NCI-H1105 treated with DMSO at 0.1 percent for 48 hours (cell line): ENCODE measurements at places on chromosomes 16 and 17.
A peak's percentile ranks its signal among the peaks of the same experiment; 100 is the strongest.

DNA sequence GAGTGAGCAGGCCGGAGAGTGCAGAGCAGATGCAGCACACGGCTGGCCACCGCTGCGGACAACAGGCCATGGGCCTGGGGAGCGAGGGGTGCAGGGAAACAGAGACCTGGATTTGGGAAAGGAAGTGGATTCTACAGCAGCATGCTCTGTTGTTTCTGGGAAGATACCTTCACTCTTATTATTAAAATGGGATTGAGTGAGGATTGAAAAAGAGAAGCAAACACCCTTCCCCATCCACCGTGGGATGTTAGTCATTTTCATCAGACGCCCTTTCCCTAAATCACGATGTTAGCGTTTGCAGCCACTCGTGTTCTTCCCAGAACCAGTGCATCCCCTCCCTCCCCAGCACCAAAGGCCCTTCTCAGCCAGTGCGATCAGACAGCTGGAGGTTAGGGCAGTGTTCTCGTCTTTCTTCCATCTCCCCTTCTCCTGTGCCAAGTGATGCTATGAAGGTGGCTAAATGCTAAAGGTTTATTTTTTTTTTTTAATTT, 196.5 kb upstream of the CHMP6 start:
- DNase-seq = no peak

GRCh38 chr16:84749815-84750214, 50.0 kb downstream of the USP10 start:
- DNase-seq = no peak

GRCh38 chr16:50037662-50038220, 12.7 kb downstream of the CNEP1R1 start:
- no peak for DNase-seq

DNA sequence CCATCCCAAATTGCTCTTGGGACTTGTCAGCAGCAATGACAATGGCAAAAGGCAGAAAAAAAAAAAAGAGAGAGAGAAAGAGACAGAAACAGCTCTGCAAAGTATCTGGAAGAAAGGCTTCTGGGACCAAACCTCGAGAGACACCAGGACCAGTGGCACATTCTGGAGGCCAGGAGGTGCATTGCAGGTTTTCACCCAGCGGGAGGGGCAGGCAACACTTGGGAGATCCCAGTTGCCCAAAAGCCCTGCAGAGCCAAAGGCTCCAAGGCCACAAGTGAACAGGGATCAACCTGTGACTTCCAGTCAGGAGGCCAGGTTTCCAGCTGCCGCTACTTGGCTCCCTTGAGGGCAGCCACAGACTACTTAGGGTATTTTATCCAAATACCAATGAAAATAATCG, 110.8 kb upstream of the CDH5 start:
- no peak for DNase-seq

DNA sequence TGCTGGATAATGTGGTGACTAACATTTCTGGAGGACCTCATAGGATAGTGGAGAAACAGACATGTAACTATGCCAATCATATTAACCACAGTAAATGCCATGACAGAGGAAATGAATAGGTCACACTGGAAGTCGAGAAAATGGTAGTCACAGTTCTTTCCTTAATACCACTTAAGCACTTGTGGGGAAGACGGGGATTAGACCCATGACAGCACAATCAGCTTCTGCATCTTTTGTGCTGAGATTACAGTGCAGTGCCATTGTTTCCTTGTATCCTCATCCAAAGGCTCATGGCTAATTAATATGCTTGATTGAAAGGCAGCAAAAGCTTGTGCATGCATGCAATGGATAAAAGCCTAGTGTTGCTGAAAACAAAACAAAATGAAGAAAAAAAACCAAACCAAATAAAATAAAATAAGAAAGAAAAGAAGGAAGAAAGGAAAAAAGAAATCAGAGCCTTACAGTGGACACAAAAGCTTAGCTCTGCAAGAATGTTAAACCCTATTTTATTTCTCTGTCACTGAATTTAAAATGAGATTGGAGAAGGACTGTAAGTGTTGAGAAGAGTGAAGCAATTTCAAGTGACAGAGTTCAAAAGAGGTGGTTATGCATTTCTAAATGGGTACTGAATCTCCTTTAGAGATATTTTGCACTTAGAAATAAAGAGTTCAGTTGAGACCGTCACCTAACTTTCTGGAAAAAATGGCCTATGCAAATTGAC, 1011.9 kb downstream of the CDH8 start:
- no peak for DNase-seq

GRCh38 chr17:30388321-30389179, 9.8 kb downstream of the CPD start:
- DNase-seq = no peak

DNA sequence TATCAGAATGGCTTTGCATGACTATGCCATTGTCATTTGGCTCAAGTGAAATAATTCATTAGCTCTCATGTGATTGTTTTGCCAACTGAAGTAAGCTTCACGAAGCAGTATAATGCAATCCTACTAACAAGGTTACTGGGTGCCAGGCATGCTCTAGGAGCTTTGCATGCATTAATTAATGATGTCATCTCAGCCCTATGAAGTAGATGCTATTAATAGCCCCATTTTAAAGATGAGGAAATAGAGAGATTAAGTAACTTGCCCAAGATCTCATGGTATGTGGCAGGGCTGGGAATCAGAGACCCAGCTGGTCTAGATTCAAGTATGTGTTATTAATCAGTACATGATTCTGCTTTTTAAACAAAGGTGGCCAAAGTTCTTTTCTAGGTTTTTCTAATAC, 14.1 kb downstream of the KRT39 start:
- no peak for DNase-seq

DNA sequence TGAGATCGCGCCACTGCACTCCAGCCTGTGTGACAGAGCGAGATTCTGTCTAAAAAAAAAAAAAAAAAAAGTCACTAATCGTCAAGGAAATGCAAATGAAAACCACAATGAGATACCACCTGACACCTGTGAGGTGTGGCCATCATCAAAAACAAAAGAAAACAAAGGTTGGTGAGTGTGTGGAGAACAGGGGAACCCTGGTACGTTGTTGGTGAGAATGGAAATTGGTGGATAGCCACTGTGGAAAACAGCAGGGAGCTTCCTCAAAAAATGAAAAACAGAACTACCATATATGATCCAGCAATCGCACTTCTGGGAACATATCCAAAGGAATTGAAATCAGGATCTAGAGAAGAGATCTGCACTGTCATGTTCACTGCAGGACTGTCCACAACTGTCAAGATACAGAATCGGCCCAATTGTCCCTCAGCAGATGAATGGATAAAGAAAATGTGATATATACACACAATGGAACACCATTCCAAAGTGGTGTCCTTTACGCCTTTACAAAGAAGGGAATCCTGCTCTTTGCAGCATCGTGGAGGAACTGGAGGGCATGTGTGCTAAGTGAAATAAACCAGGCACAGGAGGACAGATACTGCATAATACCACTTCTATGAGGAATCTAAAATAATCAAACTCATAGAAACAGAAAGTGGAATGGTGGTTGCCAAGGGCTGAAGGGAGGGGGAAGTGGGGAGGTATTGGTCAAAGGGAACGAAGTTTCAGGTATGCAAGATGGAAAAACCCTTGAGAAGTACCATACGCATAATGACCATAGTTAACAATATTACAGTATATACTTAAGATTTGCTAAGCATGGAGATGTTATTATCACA, 63.5 kb upstream of the PLCG2 start:
- DNase-seq = no peak

GRCh38 chr16:30929167-30929566, 5.8 kb downstream of the FBXL19 start:
- DNase-seq = no peak

- no peak for DNase-seq
Measured at GRCh38 chr17:12977008-12977751, 40.6 kb downstream of the ELAC2 start.

- DNase-seq = no peak
Measured at GRCh38 chr16:67459066-67459860, 21.7 kb downstream of the ATP6V0D1 start.

GRCh38 chr16:58417600-58417999, 25.3 kb downstream of the GINS3 start:
- DNase-seq = no peak

GRCh38 chr17:917941-918740, 61.4 kb downstream of the NXN start:
- DNase-seq = no peak

DNA sequence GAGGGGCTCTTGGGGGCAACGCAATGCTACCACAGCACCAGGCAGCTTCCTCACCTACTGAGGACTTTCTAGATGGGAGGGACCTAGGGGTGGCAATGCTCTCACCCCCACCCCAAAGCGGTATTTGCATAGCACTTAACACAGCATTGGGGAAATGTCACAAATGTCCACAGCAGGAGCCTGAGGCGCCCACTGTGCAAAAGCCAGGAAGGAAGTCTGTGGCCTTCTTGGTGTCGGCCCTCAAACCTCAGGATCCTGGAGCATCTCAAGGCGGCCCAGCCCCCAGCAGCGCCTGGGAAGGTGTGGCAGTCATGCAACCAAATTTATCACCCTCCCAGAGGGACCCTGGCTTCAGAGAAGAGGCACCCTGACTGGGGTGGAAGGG, 45.3 kb downstream of the WNT3 start:
- no peak for DNase-seq

DNA sequence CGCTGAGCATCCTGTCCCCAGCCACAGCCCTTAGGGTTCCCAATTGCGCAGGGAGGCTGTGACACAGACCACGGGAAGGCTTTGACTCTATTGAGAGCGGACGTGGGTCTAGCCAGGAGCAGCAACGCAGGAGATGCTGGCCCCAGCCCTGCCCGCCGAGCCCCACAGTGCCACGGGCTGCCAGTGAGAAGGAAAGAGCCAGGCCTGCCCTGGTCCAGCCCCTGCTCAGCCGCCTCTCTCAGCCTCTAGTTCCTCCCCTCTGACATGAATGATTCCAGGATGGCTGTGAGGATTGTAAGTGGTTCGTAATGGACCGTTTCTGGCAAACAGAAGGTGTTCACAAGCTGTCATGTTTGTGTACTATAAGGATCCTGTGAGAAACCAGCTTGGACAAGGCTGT, 2.5 kb downstream of the BHLHA9 start:
- no peak for DNase-seq

DNA sequence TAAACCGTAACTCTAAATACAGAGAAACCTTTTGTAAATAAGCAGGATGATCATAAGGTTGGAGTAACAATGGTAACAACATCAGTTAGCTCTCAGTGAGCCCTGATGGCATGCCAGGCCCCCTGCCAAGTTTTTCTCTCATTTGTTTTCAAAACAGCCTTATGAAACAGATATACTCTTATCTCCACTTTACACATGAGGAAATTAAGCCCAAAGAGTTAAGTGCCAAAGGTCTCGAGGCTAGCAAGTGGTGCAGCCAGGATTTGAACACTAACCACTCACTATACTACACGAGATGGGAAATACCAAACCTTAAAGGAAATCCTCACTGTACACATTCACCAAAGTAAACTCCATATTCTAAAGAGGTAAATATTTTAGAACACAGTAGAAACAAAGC, 15.0 kb downstream of the USP31 start:
- DNase-seq = no peak

DNA sequence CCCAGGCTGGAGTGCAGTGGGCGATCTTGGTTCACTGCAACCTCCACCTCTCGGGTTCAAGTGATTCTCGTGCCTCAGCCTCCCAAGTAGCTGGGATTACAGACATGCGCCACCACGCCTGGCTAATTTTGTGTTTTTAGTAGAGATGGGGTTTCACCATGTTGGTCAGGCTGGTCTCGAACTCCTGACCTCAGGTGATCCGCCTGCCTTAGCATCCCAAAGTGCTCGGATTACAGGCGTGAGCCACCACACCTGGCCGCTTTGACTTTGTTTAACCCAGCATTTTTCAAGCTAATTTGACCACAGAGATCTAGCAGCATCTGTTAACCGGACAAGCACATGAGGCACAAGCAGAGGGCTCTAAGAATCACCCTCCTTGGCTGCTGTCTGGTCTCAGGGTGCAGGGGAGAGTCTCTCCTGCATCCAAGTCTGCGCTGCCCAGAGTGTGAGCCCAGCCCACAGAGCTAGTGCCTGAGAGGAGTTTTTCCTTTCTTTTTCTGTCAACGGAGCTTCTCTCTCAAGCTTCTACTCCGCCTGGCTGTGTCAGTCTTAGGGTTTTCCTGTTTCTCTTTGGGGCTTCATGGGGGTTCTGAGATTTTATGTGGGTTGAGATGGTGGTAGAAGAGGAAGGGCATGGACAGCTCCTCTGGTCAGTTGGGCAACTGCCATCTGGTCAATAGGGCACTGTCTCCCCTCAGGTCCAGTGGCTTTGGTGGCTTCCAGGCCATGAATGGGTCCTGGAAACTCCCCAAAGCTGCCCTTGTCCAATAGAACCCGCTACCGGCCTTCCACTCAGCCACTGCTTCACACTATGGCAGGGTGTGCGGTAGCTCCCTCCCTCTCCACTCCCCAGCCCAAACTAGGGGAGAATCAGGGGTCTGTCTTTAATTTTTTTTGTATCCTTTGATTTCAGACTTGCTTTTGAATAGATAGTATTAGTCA, 59.6 kb downstream of the TNFRSF13B start:
- DNase-seq = no peak

DNA sequence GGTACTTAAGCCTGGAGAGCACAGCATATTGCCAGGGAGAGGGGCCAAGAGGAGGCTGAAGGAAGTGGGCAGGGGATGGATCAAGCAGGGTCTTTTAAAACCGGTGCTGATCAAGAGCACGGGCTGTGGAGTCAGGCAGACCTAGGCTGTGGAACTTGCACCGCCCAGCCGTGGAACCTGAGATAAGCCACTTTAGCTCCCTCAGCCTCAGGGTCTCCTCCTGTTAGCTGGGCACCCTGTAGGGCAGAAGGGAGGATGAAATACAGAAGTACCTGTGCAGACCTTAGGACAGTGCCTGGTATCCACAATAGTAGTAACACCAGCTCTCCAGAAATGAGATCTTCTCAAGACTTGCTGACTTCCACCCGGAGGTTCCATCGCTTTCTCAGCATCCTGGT, 9.3 kb downstream of the ODAD4 start:
- no peak for DNase-seq

DNA sequence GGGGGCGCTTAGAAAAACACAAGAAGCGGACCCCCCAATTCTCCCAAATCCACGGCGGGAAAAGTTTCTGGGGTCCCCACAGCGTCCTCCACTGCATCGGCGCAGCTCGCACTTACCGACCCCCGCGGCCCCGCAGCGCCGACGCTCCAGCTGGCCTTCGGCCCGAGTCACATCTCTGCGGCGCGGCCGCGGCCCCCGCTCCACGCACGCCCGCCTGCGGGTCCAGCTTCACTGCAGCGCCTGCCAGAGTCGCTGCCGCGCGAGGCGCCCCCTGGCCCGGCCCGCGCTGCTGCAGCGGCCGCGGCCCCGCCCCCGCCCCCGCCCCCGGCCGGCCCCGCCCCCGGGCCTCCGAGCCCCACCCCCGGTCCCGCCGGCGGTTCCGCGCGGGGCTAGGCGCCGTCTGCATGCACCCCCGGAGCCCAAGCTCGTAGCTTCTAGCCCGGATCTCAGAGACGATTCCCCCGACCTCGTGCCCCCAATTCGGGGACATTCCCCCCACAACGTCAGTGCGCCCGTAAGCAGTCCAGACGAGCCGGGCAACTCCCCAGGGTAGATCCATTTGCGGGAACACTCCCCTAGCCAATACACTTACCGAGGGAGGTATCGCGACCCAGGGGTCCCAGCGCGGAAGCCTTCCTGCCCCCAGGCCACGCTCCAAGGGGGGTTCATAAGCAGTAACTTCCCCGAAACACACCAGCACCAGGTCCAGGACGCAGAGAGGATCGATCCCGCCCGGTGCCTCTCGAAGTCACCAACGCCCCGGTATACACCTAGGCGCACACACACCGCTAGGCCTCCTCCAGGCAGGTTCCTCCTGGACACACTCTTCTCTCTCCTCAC, at the start of gene GPRC5B:
TSS of gene GPRC5B (minus strand) at position 238 of the 840 bp plus-strand sequence. CDS start 12,003 bp downstream, outside the sequence.
- peak; percentile 12 for DNase-seq
